ENCODE measurements at places on chromosomes 13 and 19. TPM values are rescaled to one million over a fixed set of nuclear protein-coding genes. Genes with fewer than 3 reads are reported as not detected.

The OR7C1 gene
- not detected for total RNA-seq

The MEIOSIN gene
- not detected for total RNA-seq

The ZMYM2 gene
- total RNA-seq, result 34.4 TPM

The FGF14 gene
- total RNA-seq, result not detected

The LRRC25 gene
- not detected for total RNA-seq

The FPR1 gene
- not detected for total RNA-seq

The GPC6 gene
- total RNA-seq, result not detected

The KIR3DL3 gene
- not detected for total RNA-seq

The ZNF439 gene
- total RNA-seq, result 2.9 TPM

The MCEMP1 gene
- not detected for total RNA-seq

The SLAIN1 gene
- 22.0 TPM for total RNA-seq

The FFAR1 gene
- total RNA-seq, result not detected

The PIAS4 gene
- 33.9 TPM for total RNA-seq

The GPR42 gene
- 0.25 TPM for total RNA-seq

The ZNF433 gene
- 0.51 TPM for total RNA-seq

The PRODH2 gene
- not detected for total RNA-seq

The SIGLEC8 gene
- total RNA-seq, result not detected

The RASAL3 gene
- 106 TPM for total RNA-seq

The CEACAM4 gene
- total RNA-seq, result not detected

The KLF2 gene
- 2.4 TPM for total RNA-seq

The TMEM238 gene
- total RNA-seq, result 6.1 TPM

The DZIP1 gene
- total RNA-seq, result 0.16 TPM

The CEACAM21 gene
- 12.9 TPM for total RNA-seq

The LGALS7 gene
- total RNA-seq, result not detected

The ZNF723 gene
- total RNA-seq, result not detected

The RFPL4A gene
- not detected for total RNA-seq

The DIAPH3 gene
- total RNA-seq, result 2.1 TPM

The CGB3 gene
- total RNA-seq, result not detected

The DLL3 gene
- total RNA-seq, result 1.7 TPM

The ELAVL3 gene
- not detected for total RNA-seq

The MAP4K1 gene
- total RNA-seq, result 130 TPM

The CABP5 gene
- total RNA-seq, result not detected

The ARRDC5 gene
- 0.41 TPM for total RNA-seq

The ENOX1 gene
- 0.14 TPM for total RNA-seq

The LILRB5 gene
- not detected for total RNA-seq

The FUT3 gene
- total RNA-seq, result 0.10 TPM

The CGB1 gene
- not detected for total RNA-seq
